Activated T-helper 2 cell treated with anti-CD3 and anti-CD28 coated beads, Interferon-gamma antibody, Interleukin-2, Interleukin-4, amounts not matched to agents 10 μg/mL and 5 μg/mL and 100 μg/mL, durations not matched to agents 14 hours and 24 hours and 36 hours (primary cell): ENCODE measurements at places on chromosomes 2 and 18. TPM values are rescaled to one million over a fixed set of nuclear protein-coding genes. Genes with fewer than 3 reads are reported as not detected.

PSMA8 gene
- total RNA-seq: 1.2 and 1.4 TPM in 2 replicates

CFAP210 gene
- not detected in 2 replicates for total RNA-seq

FAP gene
- total RNA-seq: not detected in 2 replicates

PMAIP1 gene
- total RNA-seq: 41.8 and 42.0 TPM in 2 replicates

MRPL53 gene
- 102 and 110 TPM in 2 replicates for total RNA-seq

SIGLEC15 gene
- not detected in 2 replicates for total RNA-seq

PAX3 gene
- total RNA-seq: not detected in 2 replicates
